CD8-positive, alpha-beta memory T cell (primary cell): ENCODE measurements at places on chromosomes 1 and 21. TPM values are rescaled to one million over a fixed set of nuclear protein-coding genes. Genes with fewer than 3 reads are reported as not detected.

- DNase-seq: no peak
Observed at GRCh38 chr1:153375511-153375910, at the start of gene S100A12. TSS of gene S100A12 (minus strand) at chr1:153375621. CDS start at chr1:153374592, 1,029 bp downstream.

The KIF14 gene
- total RNA-seq: 9.3 TPM

- no peak for DNase-seq
Observed at GRCh38 chr1:91537281-91537986, 36.8 kb downstream of the CDC7 start.

The SERPINC1 gene
- total RNA-seq: not detected

DNA sequence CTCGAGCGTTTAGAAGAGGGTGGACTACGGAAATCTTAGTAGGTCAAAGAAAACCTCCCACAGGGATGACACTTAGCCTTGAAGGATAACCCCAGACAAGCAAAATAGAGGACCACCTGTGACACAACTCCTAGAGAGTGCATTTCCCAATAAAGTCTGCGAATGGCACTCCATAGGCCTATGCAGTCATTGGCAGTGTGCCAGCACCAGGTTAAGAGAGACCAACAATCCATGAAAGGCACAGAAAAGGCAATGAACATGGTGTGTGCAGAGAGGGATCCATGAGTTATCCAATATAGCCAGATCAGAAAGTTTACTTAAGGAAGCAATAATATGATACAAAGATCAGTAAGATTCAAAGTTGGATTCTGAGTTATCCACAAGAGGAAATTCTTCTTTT is 45.2 kb upstream of the FMO2 start:
- DNase-seq: no peak

The TAS1R3 gene
- total RNA-seq: 0.62 TPM

The NUAK2 gene
- total RNA-seq: 4.7 TPM

- DNase-seq: no peak
Observed at GRCh38 chr1:183353597-183353996, 64.6 kb downstream of the NMNAT2 start.

The PTGER3 gene
- not detected for total RNA-seq
